ENCODE measurements at places on chromosomes 7 and 10.

DNA sequence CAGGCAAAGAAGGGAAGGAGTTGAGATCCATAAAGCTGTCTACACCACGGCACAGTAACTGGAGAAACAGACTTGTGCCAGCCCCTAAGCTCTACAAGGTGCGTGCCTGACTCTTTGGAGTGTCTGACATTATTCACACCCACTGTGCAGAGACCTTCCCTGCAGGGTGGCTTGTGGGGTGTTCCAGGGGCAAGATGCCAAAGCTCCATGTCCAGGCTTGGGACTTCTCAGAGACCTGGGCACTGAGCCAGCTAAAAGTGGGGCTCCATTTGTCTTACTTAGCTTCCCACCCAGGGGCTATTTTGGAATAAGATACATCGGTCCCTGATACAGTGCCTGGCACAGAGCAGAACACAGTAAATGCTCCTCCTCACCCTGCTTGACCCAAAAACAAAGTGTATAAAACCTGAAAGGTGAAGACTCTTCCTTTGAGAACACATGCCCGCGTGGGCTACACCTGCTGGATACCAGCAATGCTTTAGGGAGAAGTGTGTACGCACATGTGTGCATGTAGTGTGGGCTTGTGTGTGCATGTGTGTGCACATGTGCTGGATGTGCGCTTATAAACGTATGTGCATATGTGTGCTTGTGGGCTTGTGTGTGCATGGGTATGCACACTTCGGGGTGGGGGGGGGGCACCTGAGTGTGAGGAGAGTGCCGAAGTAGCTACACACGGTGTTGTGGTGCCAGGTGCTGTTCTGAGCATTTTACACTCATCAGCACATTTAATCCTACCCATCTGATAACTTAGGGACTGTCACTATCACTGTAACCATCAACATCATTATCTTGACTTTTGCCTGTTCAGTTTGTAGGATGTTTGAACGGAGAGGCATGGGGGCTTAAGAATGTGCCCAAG, 143.0 kb downstream of the ARHGAP22 start:
- DNase-seq, result no peak

DNA sequence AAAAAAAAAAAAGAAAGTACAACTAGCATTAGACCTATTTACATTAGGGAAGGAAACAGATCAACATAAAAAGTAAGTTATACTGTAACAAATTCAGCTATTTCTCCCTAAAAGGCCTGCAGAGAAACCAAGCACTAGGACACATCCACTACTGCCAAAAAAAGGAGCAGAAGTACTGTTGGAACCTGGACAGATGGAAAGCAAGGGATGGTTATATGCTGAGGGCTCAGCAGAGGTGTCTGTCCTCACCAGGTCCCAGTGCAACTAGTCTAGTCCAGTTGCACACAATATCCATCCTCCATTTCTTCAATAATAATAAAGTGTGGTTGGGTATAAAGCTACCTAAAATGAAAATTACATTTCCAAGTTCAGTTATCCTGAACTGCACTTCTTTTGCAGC, 103.2 kb upstream of the IFRD1 start:
- DNase-seq, result no peak

GRCh38 chr7:107180378-107180777, 11.6 kb downstream of the HBP1 start:
- peak; percentile 55 for DNase-seq

DNA sequence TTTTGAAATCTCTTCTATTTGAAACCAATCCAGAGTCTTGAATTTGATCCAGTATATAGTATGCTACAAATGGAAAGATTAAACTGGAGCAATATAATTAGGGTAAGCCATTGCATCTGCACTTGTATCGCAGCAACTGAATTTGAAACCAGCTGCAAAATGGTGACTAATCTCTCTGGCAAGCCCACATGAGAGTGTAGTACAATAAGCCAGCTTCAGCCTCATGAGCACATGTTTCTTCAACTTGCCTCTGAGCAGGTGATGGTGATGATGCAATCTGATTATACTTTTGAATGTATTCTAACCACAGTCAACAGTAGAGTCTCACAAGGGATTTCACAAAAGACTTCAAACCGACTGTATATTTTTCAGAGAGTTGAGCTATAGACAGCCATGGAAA, 829 bp upstream of the RPA3 start:
- peak; percentile 94 for DNase-seq

DNA sequence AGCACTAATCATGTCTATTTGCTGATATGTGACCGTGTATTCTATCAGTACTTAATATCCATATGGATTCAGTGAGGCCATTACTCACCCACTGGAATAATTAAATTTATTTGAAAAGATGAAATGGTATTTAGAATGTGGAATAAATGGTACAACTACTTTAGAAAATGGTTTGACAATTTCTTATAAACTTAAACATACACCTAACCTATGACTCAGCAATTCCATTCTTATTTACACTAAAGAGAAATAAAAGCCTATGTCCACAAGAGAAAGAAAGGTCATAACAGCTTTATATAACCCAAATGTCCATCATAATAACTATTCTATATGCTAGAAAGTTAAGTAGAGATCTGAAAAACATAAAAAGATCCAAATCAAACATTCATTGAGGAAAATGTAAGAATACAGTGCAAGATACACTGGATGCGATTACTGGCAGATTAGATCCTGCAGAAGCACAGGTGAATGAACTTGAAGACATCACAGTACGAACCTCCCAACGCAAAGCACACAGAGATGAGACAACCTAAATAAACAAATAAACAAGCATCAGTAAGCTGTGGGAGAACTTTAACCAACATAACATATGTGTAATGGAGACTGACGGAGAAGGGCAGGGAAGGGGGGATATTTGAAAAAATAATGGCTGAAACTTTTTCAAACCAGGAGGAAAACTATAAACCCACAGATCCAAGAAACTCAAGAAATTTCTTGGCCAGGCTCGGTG, 51.9 kb downstream of the TNS3 start:
- no peak for DNase-seq

GRCh38 chr7:40223451-40224127, 88.8 kb downstream of the SUGCT start:
- no peak for DNase-seq

DNA sequence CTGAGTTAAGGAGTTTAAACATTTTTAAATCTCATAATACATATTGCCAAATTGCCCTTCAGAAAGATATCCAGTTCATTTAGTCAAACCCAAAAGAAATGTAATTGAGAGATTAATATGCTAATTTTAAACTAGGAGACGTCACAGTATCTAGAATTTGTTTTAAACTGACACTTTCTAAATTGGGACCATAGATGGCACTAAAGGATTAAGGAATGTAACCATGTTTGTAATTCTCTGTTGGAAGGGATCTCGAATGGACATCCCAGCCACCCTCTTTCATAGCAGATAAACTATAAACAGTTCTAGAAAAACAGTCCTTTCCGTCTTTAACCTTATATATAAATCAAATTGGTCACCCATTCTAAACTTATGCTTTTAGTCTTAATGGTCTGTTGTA, 30.0 kb upstream of the SAMD9L start:
- DNase-seq, result no peak

- no peak for DNase-seq
Observed at GRCh38 chr10:124511205-124512039, 49.8 kb downstream of the LHPP start.

GRCh38 chr10:49237985-49238384, 49.8 kb upstream of the TMEM273 start:
- DNase-seq, result no peak

DNA sequence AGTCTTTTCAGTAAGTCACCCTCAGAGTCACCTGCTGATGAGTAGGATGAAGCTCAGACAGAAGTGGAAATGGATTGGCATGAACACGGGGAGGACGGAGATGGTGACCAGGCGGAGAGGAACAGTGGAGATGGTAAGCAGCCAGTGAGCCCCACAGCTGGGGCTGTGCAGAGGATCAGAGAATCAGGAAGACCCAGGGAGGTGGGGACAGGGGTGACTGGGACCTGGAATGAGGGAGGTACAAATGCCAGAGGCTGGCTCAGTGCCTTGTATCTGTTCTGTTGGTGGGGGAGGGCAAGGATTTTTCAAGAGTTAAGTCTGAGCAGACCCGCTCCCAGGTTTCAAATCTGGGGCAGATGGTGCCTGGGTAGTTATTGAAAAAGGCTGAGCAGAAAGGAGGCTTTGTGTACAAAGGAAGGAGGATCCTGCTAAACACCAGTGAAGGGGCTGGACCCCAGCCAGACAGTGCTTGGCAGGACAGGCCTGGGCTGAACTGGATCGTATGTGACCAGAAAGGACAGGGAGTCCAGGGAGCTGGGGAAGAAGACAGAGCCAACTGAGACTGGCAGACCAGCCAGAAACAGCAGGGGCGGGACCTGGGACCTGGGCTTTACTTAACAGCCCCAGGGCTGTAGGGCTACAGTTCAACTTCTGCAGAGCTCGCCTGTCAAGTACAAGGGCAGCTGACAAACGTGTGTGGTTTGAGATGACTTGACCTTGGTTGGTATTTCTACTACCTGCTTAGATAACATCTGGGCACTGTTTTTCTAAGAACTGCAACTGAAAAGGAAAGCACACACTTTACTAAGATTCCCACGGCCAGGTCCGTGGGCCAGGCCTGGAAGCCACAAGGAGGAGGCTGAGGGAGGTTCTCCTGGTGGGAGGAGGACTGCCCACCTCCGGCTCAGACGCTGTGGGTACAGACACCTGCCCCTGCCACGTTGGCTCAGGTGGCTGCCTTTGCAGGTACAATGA, 13.2 kb upstream of the FRMPD2 start:
- no peak for DNase-seq

GRCh38 chr7:4325732-4326131, 356.4 kb upstream of the FOXK1 start:
- no peak for DNase-seq

DNA sequence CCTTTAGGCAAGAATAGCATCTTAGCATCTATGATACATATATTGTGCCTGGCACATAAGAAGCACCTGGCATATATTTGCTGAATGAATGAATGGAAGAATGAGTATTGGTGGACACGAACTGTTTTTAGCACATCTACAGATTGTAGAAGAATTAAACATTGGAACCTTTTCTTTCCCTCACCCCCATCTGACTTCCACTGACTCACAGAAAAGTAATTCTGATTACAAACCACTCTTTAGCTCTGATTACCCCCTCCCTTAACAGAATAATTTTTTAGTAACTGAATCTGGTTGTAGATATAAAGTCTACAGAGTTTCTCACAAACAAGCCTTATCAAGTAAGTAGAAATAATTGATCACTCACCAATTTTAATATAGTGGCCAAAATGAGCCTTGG, 31.9 kb downstream of the SLC26A4 start:
- no peak for DNase-seq

DNA sequence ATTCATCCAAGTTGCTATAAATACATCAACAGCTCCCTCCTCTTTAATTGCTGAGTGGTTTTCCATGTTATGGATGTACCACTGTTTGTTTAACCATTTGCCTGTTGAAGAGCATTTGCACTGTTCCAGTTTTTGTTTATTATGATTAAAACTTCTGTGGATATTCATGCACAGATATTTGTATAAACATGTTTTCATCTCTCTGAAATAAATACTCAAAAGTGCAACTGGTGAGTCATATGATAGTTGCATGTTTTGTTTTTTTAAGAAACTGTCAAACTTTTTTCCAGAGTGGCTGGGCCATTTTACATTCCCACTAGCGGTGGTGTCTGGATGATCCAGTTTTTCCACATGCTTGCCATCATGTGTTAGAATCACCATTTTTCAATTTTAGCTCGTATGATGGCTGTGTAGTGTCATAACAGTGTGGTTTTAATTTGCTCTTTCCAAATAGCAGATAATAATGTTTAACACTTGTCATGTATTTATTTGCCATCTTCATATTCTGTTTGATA, 33.6 kb downstream of the MEOX2 start:
- DNase-seq, result no peak

GRCh38 chr7:37713613-37714012, 30.0 kb downstream of the GPR141 start:
- DNase-seq, result no peak

- DNase-seq, result peak; percentile 57
Observed at GRCh38 chr7:130831817-130832481, 97.9 kb upstream of the KLF14 start.

GRCh38 chr10:117005026-117005526, at the start of gene SHTN1:
SHTN1 (minus strand) TSS chr10:117005187; CDS start chr10:117005079, 108 bp downstream.
- DNase-seq, result no peak

DNA sequence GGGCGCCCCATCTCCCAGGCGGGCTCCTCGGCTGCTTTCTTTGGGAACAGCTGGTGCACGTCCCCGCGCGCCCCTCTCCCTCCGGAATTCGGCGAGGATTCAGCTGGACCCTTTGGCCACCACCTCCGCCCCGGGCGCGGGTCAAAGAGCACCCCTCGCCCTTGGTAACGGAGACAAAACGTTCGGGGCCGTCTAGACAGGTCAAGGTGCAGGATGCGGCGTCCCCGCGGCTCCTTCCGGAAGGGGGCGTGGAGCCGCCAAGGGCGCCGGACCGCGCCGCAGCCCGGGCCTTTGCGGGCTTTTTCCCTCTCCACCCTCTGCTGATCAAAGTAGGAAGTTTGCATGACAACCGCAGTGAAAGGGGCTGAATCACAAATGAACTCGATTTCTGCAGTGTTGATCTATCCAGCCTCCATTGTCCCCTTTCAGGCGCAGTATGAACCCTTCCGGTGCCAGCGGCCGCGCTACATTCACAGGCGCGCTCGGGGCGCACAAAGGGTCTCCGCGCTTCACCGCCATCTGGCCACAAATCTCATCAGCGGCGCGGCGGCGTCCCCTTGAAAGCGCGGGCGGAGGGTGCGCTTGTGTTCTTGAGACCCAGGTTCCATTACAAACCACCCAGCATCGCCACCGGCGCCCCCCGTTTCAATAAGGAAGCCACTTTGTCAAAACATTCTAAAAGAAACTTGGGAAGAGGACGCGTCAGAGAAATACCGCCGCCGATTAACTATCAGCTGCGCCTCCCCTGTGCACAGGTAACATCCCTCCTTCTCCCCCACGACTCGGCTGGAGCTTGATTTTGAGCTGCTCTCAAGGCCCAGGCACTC, 36.4 kb downstream of the CNPY1 start:
- DNase-seq, result no peak

DNA sequence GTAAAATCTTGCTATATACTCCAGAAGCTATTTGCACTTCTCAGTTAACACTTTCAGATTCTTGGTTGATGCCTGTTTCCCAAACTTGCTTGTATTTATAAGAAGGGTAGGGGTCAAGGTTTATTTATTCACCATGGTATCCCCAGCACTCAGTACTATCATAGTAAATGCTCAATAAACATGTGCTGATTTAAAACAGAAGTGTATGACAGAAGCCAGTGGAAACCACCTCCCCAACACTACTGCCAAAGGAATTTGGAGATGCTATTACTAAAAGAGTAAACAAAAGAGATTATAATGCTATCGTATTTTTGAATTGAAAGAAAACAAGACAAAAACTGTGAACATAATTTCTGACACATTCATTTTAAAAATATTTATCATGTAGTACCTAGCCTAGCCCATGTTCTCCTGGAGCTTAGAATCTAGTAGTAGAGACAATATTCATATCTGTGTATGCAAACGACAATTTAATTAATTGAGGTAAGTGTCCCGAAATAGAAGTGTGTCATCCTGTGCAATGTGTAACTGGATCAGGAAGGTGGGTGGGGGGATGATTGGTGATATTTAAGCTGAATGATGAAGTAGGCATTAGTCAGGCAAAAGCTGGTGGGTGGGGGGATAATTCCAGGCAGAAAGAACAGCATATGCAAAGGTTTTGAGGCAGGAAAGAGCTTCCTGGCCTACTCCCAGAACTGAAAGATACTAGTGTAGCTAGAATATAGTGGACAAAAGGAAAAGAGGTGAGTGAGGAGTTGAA, 77.5 kb downstream of the HGF start:
- peak; percentile 72 for DNase-seq
